A673 (cell line): ENCODE measurements at places on chromosomes 12 and 14.
A peak's percentile ranks its signal among the peaks of the same experiment; 100 is the strongest.

DNA sequence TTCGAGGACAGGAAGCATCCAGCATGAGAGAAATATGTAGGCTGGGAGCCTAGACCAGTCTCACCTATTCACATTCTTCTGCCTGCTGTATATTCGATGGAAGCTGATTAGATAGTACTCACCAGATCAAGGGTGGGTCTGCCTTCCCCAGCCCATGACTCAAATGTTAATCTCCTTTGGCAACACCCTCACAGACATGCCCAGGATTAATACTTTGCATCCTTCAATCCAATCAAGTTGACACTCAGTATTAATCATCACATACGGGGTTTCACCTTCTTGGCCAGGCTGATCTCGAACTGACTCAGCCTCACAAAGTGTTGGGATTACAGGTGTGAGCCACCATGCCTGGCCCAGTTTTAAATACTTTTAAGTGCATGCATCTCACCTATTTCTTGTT lies 30.5 kb upstream of the SLC10A1 start:
- no peak for DNase-seq

GRCh38 chr12:117038023-117038680 lies 61.1 kb downstream of the TESC start:
- DNase-seq = no peak

DNA sequence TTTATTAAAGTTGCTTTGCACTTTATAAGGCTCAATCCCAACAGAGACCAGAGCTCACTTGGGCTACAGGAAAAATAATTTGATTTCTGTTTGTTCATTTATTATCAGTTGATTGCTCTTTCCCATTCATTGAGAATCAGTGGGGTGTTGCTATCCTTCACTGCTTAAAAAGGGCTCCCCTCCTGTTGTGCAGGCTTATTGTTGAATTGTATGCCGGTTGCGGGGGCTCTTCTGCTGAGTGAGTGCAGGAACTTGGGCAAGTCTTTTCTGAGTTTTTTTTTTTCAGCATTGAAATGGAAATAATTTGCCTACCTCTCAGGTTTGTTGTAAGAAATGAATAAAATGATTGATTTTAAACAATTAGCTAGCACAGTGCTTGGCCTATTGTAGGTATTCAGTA lies 32.6 kb downstream of the AKAP6 start:
- no peak for DNase-seq

GRCh38 chr12:121284551-121285390 lies 11.7 kb downstream of the CAMKK2 start:
- DNase-seq = no peak

GRCh38 chr14:68649476-68650189 lies 143.2 kb downstream of the ZFP36L1 start:
- DNase-seq = no peak

- DNase-seq = no peak
Measured at GRCh38 chr14:96077983-96078624, 38.9 kb downstream of the C14orf132 start.

DNA sequence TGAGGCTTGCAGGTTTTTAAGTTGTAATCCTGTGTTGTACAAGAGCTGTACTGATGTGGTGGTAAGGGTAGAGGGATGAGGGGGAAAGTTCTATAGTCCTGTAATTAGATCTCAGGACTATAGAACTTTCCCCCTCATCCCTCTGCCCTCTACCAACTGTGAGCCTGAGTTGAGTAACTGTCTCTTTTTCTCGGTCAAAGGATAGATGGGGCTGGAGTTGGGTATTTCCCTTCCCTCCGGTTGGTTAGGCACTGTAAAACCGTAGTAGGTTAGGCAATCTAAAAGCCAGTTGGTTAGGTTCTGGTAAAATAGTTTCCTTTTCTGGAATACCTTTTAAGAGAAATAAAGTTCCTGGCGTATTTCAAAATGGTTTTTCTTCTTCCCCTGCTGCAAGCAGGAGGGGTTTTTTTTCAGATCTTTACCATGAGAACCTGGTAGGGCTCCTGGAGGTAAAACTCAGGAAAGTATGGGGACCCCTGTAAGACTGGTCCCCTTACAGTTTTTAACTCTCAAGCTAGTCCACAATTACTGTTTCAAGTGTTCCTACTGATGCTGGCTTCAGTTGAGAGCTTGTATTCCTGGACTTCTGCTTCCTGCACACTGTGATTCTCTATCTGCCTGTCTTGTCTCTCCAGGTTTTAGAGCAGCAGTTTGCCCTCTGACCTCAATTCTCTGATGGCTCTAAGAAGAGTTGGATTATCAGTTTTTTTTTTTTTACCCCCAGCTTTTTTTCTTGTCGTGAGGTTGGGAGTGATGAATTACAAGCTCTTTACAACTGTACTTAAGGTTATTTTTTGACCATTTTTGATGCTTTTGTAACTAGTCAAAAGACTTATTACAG lies 58.7 kb downstream of the FUT8 start:
- DNase-seq = no peak

GRCh38 chr14:63478010-63478409 lies 65.2 kb downstream of the PPP2R5E start:
- DNase-seq = no peak

DNA sequence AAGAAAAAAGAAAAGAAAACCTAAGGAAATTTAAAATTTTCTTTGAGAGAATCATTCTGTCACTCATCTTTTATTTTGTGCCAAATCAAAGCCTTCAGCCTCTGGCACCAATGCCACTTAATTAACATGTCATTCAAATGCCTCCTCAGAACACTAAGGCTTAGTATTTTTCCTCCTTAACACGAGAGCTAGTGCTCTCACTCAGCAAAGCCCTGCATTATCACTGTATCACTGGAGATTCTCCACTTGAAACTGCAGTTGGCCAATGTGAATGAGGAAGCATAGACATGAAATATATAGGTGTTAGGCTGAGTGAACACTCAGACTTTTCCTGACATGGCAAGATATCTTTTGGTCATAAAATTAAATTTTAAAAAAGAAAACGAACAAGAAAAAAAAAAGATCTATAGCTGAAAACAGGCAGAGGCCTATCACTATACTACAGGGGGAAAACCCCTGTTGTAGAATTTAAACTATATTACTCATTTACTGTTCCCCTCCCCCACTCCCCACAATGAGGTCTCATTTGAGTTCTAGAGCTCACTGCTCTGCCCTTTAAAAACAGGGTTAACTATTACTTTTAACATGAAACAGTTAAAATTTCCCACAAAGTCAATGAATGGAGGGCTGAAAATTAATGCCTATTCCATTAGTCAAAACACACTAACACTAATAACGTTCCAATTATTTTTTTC lies 5.1 kb downstream of the MBIP start:
- no peak for DNase-seq

- peak; percentile 84 for DNase-seq
Measured at GRCh38 chr14:24013654-24014514, 25.2 kb downstream of the DHRS4L2 start.

- no peak for DNase-seq
Measured at GRCh38 chr14:79783041-79783440, 428.3 kb downstream of the DIO2 start.

- DNase-seq = no peak
Measured at GRCh38 chr12:53775478-53776145, 23.8 kb upstream of the CISTR start.

DNA sequence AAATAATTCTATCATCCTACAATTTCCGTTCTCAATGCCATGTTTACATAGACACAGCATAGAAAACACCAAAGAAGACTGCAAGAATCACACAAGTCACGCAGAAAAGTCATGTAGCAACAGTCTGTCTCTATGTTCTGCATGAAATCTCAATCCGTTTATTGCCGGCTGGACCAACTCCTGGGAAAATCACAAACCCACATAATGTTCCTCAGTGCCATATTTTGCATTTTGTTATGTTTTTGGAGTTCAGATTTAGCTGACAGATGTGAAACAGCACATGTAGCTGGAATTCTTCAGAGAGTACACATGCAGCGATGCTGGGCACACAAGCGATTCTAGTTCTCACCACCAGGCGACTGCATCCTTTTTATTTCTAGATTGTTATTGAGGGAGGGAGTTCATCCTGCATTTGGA lies 193.1 kb downstream of the APAF1 start:
- peak; percentile 30 for DNase-seq

DNA sequence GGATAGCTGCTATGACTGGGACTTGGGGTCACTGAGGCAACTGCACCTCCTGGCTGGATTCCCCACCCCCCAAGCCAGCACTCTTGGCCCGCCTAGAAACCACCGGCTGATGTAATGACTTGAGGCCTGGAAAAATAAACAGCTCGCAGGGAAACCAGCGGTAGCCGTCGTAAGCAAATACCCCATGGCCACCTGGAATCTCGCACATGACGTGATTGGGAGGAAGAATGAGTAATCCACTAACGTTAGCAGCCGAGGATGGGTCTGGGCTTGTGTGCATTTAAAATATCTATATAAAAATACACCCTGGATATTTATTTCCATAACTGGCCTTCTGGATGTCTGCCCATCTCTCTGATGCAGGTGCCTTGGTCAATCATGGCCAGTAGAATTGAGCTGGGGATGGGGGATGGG lies 120.1 kb downstream of the SMOC1 start:
- DNase-seq = no peak

- DNase-seq = no peak
Measured at GRCh38 chr14:53599221-53599945, 357.2 kb downstream of the BMP4 start.

GRCh38 chr14:23079716-23080115 lies 15.2 kb downstream of the ACIN1 start:
- no peak for DNase-seq

GRCh38 chr12:66744956-66745383 lies 66.1 kb upstream of the GRIP1 start:
- peak; percentile 4 for DNase-seq

- no peak for DNase-seq
Measured at GRCh38 chr12:122205053-122205925, 1.8 kb downstream of the B3GNT4 start.

- peak; percentile 78 for DNase-seq
Measured at GRCh38 chr12:80937391-80938238, at the start of gene LIN7A. TSS of gene LIN7A (minus strand) at chr12:80937934. CDS start at chr12:80937722, 212 bp downstream.

DNA sequence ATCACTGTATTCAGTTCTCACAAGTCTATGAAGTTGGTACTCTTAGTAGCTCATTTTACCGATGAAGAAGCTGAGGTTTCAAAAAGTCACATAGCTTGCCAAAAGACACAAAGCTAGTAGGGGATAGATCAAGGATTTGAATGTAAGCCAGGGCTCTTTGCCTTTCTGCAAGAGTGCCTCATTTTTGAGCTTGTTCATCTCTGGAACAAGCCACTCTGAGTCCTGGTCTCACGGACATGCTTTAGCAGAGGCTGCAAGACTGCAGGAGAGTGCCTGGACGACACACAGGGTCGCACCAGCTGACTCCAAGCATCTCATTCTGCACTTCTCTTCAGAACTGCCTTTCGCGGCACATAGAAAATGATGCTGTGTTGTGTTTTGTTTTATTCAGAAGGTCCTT lies 3.7 kb downstream of the NUAK1 start:
- no peak for DNase-seq

DNA sequence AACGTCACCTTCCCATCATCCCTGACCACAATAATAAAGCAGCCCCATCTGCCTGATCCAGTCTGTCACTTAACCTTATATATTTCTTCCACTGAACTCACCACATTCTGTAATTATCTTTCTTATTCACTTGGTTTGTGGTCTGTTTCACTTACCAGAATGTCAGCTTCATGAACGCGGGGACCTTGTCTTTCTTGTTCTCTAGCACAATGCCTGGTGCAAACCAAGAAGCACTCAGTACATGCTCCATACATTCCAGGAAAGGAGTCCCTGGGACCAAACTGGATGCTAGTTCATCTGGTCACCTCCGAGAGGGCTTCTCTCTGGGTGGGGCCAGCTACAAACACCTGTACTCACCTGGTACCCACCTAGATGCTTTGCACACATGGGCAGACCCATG lies 17.4 kb upstream of the ANKRD33 start:
- DNase-seq = no peak

DNA sequence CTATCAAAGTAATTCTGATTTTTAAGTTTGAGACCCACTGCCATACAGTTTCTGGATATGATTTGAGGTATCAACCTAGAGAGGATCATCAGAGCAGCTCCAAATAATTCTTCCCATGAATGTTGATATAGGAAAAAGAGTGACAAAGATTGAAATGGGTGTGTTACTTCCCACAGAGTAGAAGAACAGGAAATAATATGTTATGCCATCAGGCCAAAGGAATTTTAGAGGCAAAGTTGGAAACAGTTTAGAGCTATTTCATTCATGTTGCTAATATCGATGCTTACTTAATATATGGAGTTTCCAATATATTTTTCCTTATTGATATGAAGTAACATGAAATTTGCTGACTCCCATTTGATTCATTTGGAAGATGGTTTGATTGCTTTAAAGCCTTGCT lies 8.9 kb upstream of the MSRB3 start:
- DNase-seq = no peak
